ENCODE measurements at places on chromosomes 7 and 10.

DNA sequence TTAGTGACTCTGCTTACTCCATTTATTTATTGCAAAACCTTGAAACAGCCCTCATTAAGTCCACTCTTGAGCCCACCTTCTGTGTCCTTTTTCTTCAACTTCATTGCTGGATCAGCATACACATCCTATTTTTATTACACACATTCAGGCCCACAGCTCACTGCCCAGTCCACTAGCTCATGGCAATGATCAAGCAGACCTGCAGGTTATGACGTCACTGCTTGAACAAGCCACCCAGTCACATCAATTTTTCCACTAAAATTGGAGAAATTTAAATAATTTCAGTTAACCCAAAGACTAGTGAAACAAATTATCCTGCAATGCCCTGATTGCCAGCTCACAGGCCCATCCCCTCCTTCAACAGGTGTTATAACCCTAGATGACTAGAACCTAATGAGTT is 16.0 kb upstream of the STARD3NL start:
- DNase-seq: no peak

GRCh38 chr7:2520761-2521290 is 1.3 kb downstream of the LFNG start:
- DNase-seq: no peak

DNA sequence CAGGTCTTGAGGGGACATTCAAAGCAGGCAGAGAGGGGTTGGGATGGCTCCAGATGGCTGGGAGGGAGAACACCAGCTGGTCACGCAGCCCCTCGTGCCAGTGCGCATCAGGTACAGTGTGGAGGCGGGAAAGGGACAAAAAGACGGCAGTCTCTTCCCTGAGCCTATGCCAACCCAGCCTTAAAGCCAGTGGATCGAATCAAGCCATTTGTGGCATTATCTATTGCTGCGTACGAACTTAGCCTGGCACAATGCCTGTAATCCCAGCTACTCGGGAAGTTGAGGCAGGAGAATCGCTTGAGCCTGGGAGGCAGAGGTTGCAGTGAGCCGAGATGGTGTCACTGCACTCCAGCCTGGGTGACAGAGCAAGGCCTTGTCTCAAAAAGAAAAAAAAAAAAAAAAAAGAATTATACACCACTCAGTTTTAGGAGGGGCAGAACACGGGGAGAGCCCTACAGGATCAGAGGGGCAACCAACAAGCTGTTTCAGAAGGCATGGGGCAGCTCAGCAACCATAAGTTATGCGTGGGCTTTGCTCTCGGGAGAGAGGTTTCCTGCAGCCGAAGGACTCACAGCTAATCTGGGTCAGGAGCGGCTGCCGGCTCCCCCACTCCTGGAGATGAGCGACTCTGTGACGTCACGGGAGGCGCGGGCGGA is 356 bp upstream of the NDUFB2 start:
- DNase-seq: peak; percentile 88

- no peak for DNase-seq
These were observed 24.2 kb upstream of the PCBD1 start for GRCh38 chr10:70912556-70912955.

- DNase-seq: no peak
These were observed 102.8 kb downstream of the COL13A1 start for GRCh38 chr10:69904533-69904932.

DNA sequence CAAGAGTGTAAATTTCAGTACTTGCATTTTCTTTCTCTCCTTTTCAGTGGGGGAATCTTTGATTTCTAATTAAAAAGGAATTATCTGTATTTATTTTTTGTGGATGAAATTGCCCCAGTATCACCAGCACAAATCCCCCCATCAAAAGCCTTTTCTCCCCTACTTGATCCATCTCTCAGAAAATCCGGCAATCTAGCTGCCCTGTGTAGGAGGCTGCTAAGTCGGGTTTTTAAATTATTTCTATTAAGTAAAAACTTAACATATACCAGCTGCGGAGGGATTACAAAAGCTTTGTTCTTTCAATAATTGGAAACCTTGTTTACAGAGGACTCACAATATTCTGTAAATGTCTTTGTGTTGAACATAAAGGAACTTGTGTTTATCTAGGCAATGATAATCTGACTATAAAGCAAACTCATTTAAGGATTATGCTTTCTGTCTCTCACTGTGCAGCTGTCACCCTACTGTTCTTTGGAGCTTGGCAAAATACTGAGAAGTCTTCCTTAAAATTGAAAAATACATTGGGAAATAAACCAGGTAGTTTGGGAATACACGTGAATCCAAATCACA is 177.4 kb upstream of the PRR15 start:
- no peak for DNase-seq
